ENCODE measurements at places on chromosomes 6 and 20. TPM values are rescaled to one million over a fixed set of nuclear protein-coding genes. Genes with fewer than 3 reads are reported as not detected.

GRCh38 chr6:78947529-78947928 is 80.2 kb downstream of the IRAK1BP1 start:
- H3K27ac ChIP-seq = no peak overlapping the region
- no peaks in the 10 kb centered on the region for H3K4me1 ChIP-seq
- peaks cover 59% of the 10 kb centered on the region for H3K36me3 ChIP-seq
- no peaks in the 10 kb centered on the region for H3K27me3 ChIP-seq
- no peak overlapping the region for H3K4me3 ChIP-seq

GNMT gene
- 0.26 TPM for polyA plus RNA-seq

- H3K27ac ChIP-seq = no peak overlapping the region
- peaks cover 37% of the 10 kb centered on the region for H3K4me1 ChIP-seq
- peaks cover 1% of the 10 kb centered on the region for H3K27me3 ChIP-seq
- no peak for DNase-seq
Observed at GRCh38 chr20:1539816-1540419, 17.6 kb downstream of the SIRPD start.

LINC00237 gene
- not detected for polyA plus RNA-seq

DNA sequence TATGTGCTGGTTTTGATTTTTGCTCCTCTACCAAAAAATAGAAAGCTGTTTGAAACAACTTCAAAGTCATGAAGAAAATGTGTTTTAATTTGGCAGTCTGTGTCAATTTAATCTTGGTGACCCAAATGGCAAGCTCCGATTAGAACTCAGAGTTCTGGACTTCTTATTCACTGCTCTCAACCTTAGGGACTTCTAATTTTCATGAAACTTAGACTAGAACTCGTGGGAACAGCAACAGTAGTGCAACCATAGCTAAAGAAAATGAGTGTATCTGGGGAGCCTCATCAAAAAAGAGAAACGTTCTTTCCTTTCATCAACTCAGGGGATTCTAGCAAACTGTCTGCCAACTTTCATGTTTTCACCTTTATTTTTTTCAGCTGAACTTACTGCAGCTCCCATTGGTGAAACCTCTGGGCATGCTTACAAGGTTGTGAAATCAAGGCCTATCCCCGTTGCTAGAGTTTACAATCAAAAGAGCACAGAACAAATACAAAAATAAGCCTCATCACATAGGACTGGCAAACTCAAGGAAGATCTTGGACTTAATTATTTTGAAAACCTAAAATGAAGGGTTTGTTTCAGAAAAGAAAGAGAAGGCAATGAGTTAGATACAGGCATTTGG is 114.0 kb upstream of the HSF2 start:
- no peaks in the 10 kb centered on the region for H3K36me3 ChIP-seq
- DNase-seq = no peak
- H3K4me3 ChIP-seq = no peak overlapping the region
- H3K27ac ChIP-seq = no peak overlapping the region
- no peaks in the 10 kb centered on the region for H3K4me1 ChIP-seq

DNA sequence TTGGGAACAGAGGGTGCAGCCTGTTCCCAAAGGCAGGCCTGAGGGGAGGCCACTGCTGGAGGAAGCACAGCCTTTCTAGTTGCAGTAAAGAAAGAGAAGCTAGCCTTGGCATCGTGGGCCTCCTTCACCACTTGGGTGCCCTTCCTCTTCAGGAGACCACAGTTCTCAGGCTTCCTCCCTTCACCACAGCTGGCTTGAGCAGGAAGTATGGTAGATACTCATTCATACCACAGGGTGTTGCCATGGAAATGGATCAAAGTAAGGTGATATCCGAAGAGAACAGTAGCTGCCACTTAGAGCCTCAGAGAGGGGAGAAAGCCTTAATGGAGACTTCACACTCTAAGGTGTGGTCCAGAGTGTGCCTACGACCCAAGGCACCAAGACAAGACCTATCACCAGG is 120.4 kb upstream of the RIPOR2 start:
- H3K4me3 ChIP-seq = peak overlapping the region; percentile 71
- H3K27me3 ChIP-seq = no peaks in the 10 kb centered on the region
- peaks cover 84% of the 10 kb centered on the region for H3K4me1 ChIP-seq
- peak; percentile 76 for DNase-seq

DNA sequence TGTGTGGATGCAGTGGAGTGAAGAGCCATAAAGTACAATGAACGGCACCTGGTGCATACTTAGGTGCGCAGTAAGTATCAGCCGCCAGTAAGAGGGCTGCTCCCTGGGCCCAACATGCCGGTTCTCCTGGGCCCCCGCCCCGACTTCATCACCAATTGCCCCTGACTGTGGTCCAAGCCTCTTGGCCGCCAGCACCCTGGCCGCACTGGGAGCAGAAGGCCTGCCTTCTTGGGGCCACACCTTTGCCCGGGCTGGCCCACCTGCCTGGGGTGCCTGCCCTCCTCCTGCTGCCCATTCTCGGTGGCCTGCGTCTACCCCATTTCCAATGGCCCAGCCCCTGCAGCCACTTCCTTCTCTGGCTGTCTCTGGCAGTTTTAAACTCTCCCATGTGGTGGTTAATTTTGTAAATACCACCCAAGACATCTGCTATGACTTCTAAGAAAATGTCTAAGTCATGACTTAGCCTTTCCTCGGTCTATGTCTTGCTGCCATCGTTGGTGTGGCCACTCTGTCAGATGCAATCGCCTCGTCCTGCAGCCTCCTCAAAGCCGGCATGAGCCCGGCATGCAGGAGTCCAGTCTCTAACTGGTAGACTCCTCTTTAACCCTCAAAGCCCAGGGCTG is 36.8 kb downstream of the PMEPA1 start:
- DNase-seq = no peak
- no peaks in the 10 kb centered on the region for H3K36me3 ChIP-seq
- H3K4me3 ChIP-seq = peak overlapping the region; percentile 68
- peaks cover 90% of the 10 kb centered on the region for H3K4me1 ChIP-seq

DNA sequence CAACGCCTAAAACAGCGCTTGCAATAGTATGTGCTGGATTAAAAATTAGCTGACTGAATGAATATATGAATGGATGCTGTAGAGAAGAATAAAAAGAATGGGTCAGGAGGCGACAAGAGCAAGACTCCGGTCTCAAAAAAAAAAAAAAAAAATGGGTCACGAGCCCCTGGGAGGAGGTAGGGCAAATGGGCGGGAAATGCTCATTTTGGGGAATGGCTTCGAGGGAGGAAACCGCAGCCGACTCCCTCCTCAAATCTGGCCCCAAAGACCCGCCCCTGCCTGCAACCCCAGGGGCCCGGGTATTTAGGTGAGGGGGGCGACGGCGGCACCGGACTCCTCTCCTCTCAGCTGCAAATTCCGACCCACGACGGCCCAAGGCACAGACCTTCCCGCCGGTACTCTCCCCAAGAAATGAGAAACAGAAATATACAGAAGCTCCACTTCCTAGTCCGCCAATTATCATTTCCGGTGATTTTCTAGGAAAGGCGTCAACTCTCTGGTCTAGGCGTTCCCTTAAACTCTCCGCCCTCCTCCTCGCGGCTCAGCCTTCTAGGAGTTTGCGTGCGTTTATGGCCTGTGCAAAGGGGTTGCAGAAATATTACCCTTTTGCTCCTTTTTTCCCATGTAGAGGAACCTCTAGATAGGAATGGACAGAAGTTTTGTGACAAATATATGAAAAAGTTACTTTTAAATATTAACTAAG is at the start of gene ZNF311:
ZNF311 (minus strand) TSS at position 133 of the 703 bp plus-strand sequence. CDS start 1,361 bp downstream, outside the sequence.
- H3K4me3 ChIP-seq = peak within 1 kb of the TSS; percentile 80
- no peak for DNase-seq
- no peak within 1 kb of the TSS for H3K27ac ChIP-seq
- H3K4me1 ChIP-seq = peaks cover 5% of the 10 kb centered on the region
- peaks cover 19% of the 10 kb centered on the region for H3K36me3 ChIP-seq

DNA sequence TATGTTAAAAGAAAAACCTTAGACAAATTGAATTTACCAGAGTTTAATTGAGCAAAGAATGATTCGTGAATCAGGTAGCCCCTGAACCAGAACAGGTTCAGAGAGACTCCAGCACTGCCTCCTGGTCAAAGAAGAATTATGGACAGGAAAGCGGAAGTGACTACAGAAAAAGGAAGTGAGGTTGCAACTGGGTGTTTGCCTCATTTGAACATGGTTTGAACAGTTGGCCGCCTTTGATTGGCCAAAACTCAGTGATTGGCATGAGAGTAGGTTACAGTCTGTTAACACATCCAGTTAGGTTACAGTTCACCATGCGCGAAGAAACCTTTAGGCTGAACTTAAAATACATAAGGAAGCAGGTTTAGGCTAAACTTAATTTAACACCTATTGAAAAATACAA is 248.8 kb downstream of the TFAP2A start:
- no peaks in the 10 kb centered on the region for H3K27me3 ChIP-seq
- H3K4me1 ChIP-seq = no peaks in the 10 kb centered on the region

DNA sequence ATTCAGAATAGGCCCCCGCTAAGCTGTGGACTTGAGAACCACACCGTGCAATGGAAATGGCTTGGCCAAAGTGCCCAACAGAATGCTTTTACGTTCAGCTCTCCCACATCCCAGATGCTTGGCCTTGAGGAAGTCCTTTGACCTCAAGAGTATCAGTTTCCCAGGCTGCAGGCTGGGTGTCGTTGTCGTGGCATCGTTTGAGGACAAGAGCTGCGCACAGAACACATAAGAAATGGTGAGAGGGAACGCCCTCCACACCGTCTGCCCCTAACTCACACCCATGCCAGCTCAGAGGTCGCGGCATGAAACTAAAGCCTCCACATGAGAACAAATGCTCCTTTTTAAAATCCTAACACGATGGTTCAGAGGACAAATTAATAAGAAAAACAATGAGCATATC is 37.0 kb downstream of the NFATC2 start:
- no peak overlapping the region for H3K27ac ChIP-seq
- H3K4me1 ChIP-seq = peaks cover 37% of the 10 kb centered on the region
- peaks cover 5% of the 10 kb centered on the region for H3K36me3 ChIP-seq
- no peak overlapping the region for H3K4me3 ChIP-seq
- no peaks in the 10 kb centered on the region for H3K27me3 ChIP-seq

GRCh38 chr6:33592595-33593413 is 12.7 kb upstream of the BAK1 start:
- H3K27me3 ChIP-seq = no peaks in the 10 kb centered on the region
- H3K4me1 ChIP-seq = peaks cover 62% of the 10 kb centered on the region
- peak overlapping the region; percentile 97 for H3K27ac ChIP-seq
- peak overlapping the region; percentile 74 for H3K4me3 ChIP-seq

- H3K27ac ChIP-seq = no peak overlapping the region
- peaks cover 32% of the 10 kb centered on the region for H3K4me1 ChIP-seq
- peaks cover 10% of the 10 kb centered on the region for H3K27me3 ChIP-seq
- H3K36me3 ChIP-seq = no peaks in the 10 kb centered on the region
Observed at GRCh38 chr20:51132279-51132678, 109.4 kb upstream of the KCNG1 start.

DNA sequence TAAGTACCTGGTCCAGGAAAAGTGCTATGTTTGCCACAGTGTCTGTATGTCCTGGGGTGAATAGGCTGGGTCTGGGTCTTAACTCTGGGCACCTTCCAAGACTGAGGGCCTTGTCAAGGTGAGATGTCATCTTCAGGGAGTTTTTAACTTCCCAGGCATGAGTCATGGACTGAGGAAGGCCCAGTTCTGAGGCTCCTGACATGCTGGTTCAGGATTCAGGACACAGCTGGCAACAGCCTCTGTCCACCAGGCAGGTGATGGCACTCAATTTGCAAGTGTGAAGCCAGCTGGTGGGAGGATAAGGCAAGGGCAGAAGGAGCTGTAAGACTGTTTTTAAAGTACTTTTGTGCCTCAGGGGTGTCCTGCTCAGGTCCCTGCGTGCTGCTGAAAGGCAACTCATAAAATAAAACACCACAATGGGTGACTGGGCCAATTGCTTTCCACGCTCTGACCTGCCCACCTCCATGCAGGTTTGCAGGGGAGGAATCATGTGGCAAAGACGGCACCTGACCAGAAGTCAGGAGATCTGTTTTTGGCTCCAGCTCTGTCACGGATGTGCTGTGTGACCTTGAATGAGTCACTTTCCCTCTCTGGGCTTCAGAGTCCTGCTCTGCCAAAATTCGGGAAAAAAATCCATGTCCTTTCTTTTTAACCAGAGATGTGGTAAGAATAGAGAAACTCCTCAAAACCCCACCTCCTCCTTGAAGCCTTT is 4.9 kb upstream of the PACSIN1 start:
- H3K27me3 ChIP-seq = peaks cover 20% of the 10 kb centered on the region
- no peak for DNase-seq
- peaks cover 10% of the 10 kb centered on the region for H3K4me1 ChIP-seq
- H3K27ac ChIP-seq = no peak overlapping the region
- no peak overlapping the region for H3K4me3 ChIP-seq
- H3K36me3 ChIP-seq = no peaks in the 10 kb centered on the region

NOTCH4 gene
- 9.4 TPM for polyA plus RNA-seq

- DNase-seq = no peak
- H3K27ac ChIP-seq = no peak overlapping the region
- peaks cover 6% of the 10 kb centered on the region for H3K36me3 ChIP-seq
- no peak overlapping the region for H3K4me3 ChIP-seq
- peaks cover 22% of the 10 kb centered on the region for H3K4me1 ChIP-seq
Observed at GRCh38 chr6:37269105-37269504, 11.2 kb upstream of the TMEM217 start.

KCNK16 gene
- polyA plus RNA-seq = not detected

- no peak overlapping the region for H3K27ac ChIP-seq
- no peak overlapping the region for H3K4me3 ChIP-seq
- DNase-seq = no peak
- no peaks in the 10 kb centered on the region for H3K36me3 ChIP-seq
- H3K4me1 ChIP-seq = no peaks in the 10 kb centered on the region
- H3K27me3 ChIP-seq = peaks cover 4% of the 10 kb centered on the region
Observed at GRCh38 chr6:169391473-169392071, 137.9 kb upstream of the THBS2 start.

DNA sequence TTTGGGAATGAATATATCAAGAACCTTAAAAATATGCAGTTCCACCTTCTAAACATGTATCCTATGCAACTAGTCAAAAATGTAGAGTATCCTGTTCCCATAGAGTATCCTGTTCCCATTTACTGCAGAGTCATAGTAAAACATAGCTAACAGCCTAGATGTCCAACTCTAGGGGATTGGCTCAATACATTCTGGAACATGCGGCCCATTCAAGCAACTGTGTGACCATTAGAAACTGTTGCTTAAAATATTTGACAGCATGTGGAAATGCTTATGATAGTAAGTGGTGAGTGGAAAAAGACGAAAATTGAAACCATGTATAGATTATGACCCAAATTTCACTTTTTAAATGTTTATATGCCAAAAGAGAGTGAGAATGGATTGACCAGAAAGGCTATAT is 11.2 kb downstream of the FOXP4 start:
- H3K4me3 ChIP-seq = no peak overlapping the region
- no peak overlapping the region for H3K27ac ChIP-seq
- no peaks in the 10 kb centered on the region for H3K36me3 ChIP-seq
- H3K4me1 ChIP-seq = peaks cover 45% of the 10 kb centered on the region

MAVS gene
- 3.3 TPM for polyA plus RNA-seq

DNA sequence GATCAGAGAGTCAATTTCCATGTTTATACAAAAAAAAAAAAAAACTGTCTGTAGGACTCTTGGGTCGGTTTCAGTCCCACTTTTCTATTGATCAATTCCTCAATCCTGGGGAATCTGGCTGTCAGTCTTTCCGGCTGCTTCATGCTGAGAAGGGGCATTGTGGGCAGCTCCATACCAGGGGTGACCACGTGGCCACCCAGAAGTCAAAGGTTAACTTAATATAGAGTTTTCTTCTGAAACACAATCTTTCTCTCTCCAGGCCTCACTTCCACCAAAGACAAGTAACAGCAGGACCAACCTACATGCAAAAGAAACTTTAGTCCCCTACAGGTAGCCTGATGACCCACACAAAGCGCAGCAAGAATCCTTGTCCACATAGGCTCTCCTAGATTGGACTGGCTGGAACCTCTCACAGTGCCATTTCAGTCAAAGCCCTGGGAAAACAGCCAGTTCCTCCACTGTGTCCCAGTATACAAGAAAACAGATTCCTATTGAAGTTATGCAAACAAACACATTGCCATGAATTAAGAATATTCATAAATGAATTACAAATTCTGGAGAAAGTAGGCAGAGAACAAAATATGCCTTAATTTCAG is 18.5 kb upstream of the SERPINB9 start:
- DNase-seq = no peak
- H3K27me3 ChIP-seq = peaks cover 4% of the 10 kb centered on the region
- H3K4me3 ChIP-seq = no peak overlapping the region
- H3K27ac ChIP-seq = no peak overlapping the region
- H3K36me3 ChIP-seq = no peaks in the 10 kb centered on the region
- peaks cover 6% of the 10 kb centered on the region for H3K4me1 ChIP-seq
